ENCODE measurements at places on chromosomes 3 and 15.

DNA sequence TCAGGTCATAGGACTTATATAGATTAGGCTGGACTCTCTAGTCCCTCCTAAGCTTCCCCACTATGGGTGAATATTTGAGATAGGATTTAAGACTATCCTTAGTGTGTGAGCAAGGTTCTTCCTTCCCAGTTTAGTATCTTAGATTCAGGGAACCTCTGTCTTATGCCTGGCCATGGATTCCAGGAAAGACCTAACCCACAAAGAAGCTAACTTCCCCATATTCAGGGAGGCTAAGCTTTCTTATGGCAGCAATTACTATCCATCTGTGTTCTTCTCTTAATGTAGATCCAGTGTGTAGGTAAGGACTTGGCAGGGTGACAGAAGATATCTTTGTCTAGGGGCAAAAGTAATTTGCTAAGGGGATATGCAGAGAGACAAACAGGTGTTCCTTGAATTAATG, 25.5 kb upstream of the PIK3R4 start:
- DNase-seq = no peak

DNA sequence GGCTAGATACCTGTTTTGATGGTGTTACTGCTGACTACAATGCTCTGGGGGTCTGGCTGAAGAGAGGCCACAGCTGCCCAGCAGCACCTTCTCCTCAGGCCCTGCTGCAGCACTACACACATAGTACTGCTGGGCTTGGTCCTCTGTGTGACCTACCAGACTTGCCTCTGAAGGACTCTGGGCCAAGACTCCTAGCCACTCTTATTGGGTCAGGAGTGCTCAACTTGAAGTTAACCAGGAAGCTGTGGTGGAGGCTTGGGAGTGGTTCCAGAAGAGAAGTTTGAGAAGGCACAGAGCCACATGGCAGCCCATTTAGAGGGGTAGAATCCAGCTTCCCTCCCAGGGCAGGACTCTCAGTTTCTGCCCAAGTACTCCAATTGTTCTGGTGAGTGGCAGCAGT, 16.6 kb downstream of the ELP6 start:
- no peak for DNase-seq

GRCh38 chr3:42302924-42303634, 37.1 kb upstream of the CCK start:
- DNase-seq = no peak

DNA sequence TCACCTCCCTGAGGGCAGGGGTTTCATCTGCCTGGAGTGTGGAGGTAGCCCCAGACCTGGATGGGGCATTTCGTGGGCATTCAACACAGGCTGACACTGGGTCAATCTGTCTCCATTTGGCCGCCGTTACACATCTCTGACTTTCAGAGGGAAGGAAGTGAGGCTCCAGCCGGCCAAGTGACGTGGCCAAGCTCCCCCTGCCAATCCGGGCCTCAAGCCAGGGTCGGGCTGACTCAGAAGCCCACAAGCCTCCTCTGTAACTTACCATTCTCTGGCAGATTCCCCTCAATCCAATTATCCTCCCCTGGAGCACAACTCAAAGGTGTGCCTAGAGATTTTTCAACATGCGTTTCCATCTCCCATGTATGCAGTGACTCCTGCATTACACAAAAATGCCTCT, 227.6 kb downstream of the KLF13 start:
- DNase-seq = no peak

- no peak for DNase-seq
Observed at GRCh38 chr15:93613386-93613785, 524.4 kb upstream of the RGMA start.

DNA sequence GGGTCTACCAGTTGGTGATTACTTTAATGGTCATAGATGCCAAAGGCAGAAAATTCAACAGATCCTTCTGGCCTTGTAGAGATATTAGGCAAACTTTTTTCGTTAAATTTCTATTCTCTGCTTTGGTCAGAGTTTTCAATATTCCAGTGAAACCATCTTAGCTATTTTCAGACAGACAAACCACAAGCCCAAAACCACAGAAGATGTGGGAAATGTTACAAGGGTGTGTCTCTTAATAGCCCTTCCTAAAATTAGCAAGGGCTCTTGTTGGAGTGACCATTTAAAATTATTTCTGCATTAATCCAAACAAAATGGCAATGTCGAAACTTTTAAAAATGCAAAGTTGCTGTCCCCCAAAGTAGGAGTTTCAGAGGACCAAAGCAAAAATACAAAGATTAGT, 102.8 kb downstream of the ARRDC4 start:
- no peak for DNase-seq

DNA sequence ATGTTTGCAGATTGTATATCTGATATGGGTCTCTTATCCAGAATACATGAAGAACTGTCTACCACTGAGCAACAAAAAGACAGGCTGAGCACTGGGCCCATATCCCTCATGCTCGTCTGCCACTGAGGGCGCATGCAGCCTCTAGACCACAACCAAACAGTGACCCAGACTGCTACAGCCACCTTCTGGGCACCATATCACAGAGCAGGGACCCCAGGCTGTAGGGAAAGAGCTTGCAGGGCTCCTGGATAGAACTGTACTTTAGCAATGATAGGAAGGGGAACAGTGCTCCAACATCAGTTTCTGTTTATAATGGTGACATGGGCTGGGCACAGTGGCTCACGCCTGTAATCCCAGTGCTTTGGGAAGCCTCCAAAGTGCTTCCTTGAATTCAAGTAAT, 40.2 kb upstream of the TMEM87A start:
- no peak for DNase-seq

DNA sequence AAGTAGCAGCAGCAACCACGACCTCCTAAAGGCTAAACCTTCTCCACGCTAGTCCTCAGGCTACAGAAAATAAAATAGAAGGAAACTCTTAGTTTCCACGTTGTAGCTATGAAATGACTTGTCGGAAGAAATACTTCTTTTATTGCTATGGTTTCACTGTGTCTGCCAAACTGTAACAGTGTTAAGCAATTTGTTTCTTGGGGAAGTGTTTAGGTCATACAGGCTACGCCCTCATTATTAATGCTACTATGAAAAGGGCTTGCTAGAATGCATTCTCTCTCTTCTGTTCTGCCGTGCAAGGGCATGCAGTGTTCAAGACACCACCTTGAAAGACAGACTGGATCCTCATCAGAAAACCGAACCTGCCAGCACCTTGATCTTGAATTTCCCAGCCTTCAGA, 462.7 kb downstream of the PLOD2 start:
- no peak for DNase-seq

DNA sequence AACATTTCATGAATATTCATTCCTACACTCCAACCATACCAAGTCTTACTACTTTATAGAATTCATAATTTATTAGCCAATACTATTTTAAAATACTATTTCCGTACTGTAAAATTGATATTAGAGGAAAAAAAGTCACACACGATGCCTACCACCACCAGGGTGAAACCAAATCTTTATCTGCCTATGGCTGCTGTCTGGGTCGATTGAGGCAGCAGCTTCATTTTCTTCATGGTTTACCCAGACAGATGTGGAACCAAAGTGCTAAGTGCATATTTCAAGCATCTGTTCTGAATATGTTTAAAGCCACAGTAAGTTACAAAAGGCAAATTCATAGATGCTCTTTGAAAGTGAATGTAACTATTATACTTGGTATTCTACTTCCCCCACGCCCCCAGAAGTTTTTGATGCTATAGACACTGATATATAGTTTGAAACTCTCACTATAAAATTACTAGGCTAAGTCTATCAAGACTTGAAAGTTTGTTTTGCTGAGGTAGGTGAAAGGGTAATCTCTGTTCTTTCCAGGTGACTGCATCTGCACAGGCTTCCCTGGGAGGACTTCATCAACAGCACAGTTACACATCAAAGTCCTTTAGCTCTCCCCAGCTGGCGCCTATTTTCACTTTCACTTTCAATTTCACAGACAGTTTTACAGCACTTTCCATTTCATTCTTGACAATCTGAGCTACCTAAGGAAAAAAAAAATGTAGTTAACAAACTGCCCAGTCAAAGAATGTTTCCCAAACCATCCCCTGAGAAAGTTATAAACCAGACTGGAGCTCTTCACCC, 113.9 kb downstream of the POLQ start:
- no peak for DNase-seq

GRCh38 chr3:100629421-100630127, 20.2 kb downstream of the ADGRG7 start:
- DNase-seq = no peak

DNA sequence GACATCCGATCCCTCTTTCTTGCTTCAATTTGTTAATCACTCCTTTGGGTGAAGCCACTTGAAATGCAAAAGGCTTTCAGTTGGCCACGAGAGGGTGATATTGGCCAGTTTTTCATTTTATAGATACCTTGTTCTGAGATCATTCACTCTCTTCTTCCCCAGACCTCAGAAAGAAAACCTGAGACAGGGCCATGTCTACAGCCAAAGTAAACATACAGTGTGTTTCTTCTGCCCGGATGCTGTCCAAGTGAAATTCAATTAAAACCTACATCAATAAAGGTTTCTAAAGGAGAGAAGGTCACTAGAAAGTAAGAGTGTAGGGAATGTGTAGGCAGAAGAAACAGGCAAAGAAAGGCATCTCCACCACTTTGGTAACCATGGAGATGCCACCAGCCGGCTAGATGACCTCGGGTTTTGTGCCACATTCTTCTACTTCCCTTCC, 39.5 kb upstream of the FMN1 start:
- DNase-seq = no peak

- DNase-seq = peak; percentile 92
Observed at GRCh38 chr3:9399746-9400145, 2.3 kb downstream of the SETD5 start.

- DNase-seq = no peak
Observed at GRCh38 chr15:49908236-49908932, 210.6 kb downstream of the ATP8B4 start.

GRCh38 chr3:87478716-87479115, 202.3 kb upstream of the POU1F1 start:
- no peak for DNase-seq

- no peak for DNase-seq
Observed at GRCh38 chr3:46903341-46904302, 26.1 kb downstream of the PTH1R start.

GRCh38 chr3:152236716-152237115, 32.0 kb upstream of the MBNL1 start:
- no peak for DNase-seq

DNA sequence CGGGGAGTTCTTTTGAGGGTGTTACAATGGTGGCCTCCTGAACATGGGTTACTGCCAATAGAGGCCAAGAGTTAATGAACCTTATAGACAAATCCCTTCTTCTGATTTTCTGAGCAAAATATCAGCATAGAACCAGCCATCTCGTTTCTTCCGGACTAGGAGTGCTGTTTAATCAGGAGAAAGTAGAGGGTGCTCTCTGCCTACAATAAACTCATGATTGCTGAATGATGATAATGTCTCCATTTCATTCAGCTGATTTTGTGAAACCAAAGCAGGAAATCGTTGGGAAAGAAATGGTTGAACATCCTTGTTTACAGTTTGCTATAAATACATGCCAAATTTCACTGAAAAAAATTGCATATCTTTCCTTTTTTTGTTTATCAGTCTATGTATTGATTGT, 142.8 kb upstream of the PLSCR5 start:
- no peak for DNase-seq

DNA sequence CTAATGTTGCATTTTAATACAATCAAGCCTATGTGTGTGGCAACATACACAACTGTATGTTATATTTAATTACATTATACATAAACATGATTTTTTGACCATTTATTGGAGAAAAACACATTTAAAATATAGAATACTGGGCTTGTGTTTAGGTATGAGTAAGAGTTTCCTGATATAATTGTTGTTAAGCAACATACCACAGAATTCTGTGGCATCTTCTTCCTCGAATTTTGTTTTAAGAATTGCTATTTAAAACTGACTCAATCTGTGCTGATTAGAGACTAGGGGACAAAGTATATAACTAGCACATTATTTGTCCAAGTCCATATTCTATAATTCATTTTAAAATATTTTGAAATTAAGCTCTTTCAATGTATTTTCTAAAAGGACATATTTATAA, 376.8 kb upstream of the THBS1 start:
- no peak for DNase-seq

- no peak for DNase-seq
Observed at GRCh38 chr3:133295199-133295901, 104.5 kb upstream of the BFSP2 start.

DNA sequence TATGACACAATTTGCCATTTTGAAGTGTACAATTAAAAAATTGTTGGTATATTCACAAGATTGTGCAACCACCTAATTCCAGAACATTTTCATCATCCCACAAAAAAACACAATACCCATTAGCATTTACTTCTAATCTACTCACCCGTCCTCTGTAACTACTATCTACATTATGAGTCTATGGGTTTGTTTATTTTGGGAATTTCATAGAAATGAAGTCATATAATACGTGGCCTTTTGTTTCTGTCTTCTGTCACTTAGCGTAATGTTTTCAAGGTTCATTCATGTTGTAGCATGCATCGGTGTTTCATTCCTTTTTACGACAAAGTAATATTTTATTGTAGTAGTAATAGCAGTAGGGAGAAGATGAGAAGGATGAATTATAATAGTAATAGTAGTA, 55.2 kb upstream of the CNTN6 start:
- no peak for DNase-seq

- peak; percentile 80 for DNase-seq
Observed at GRCh38 chr3:10956986-10957385, 35.6 kb upstream of the SLC6A1 start.

- no peak for DNase-seq
Observed at GRCh38 chr3:10457560-10457959, 47.8 kb downstream of the ATP2B2 start.

GRCh38 chr3:23601091-23601822, 204.5 kb upstream of the UBE2E1 start:
- DNase-seq = peak; percentile 26

DNA sequence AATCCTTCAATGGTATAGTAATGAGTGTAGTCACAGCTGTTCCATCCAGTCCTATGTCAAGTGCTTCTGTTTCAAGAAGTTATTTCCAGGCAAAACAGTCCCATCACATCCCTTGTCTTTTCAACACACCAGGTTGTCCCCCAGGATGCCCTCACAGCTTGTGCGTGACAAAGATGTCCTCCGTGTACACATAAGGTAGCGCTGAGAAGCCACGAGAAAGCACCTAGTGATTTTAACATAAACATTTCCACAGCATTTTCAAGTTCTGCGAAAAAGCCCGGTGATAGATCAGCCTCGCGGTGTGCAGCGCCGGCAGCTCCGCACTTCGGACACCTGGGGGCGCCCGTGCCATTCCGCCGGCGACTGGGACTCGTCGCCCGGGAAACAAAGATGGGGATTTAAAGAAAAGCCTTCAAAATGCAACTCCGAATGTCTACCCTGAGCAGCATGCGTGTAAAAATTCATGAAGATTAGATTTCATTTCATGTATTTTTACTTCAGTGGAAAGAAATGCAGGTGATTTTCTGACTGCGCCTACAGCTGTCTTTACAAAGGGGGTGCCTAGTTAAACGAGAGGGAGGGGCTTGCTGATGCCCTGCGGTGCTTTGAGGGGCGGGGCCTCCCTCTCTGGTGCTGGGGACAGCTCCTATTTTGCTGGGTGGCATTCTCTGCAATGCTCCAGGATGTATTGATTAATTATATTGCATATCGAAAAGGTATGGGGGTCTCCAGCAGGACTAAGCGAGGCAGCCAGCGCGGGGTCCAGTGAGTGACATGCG, 49.9 kb downstream of the KY start:
- peak; percentile 79 for DNase-seq

- DNase-seq = no peak
Observed at GRCh38 chr3:13115576-13115910, 42.3 kb upstream of the IQSEC1 start.

All from testis (tissue), 5 donors.